ENCODE measurements at places on chromosomes 7 and 10.

DNA sequence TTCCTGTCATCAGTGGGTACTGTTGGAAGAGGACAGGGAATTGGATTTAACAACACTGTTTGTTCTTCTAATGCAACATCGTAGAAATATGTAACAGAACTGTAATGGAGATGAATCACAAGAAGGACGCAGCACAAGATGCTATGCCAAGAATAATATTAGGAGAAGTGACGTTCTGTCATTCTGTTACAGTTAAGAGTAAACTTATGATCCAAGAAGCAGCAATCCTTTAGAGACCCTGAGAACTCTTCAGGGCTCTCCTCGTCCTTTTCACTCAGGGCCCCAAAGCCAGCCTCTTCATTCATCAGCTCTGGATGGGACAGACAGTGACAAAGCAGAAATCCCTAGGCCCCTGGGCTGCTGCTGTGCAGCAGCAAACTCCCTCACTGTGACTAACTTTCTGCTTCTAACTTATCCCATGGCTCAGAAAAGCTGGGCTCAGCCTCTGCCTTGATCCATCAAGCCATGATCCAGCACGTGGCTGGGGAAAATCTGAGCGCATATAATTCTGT lies 8.7 kb upstream of the IL6 start:
- DNase-seq, result no peak

- DNase-seq, result no peak
Observed at GRCh38 chr7:98354052-98354451, 46.8 kb downstream of the BAIAP2L1 start.

DNA sequence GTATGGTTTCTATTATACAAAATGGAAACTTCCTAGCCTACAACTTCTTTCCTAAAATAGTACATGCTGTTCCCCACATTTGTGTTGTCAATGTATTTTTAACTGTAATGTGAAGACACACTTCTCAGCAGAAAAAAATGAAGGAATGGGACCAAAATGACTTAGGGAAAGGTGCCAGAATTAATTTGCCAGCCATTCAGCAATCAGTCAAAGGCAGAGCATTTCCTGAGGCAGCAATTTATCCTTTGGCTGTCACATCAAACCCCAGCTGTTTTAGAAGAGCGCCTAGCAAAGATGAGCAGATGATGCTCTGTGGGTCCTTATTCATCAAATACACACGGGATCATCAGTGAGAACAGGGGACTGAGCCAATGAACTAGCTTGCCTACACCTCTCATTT lies 592.5 kb downstream of the KCNMA1 start:
- no peak for DNase-seq

DNA sequence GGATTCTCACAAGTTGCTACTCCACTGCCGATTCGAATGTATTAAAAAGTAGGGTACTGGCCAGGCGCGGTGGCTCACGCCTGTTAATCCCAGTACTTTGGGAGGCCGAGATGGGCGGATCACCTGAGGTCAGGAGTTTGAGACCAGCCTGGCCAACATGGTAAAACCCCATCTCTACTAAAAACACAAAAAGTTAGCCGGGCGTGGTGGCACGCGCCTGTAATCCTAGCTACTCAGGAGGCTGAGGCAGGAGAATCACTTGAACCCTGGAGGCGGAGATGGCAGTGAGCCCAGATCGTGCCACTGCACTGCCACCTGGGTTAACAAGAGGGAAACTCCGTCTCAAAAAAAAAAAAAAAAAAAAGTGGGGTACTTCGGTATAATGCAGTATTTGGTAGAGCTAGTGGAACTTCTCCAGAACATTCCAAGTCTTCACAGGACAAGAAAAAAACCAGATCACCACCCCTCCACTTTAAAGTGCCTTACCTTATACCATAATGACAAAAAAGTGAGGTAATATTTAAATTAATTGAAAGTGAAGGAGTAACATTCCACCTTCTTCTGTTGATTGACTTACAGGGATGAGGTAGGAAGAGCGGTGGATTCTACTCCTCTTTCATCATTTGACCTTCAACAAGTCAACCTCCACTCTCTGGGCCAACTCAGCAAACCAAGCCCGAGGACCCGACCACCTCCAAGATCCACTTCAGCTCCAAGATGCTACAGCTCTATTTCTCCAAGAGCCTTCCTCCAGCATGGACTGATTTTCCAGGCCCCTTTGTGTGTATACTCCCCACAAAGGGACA lies 2.0 kb downstream of the BAZ1B start:
- DNase-seq, result no peak

GRCh38 chr7:28782362-28782761 lies 175.8 kb downstream of the TRIL start:
- DNase-seq, result no peak

- DNase-seq, result no peak
Observed at GRCh38 chr7:114657279-114657678, 242.7 kb downstream of the FOXP2 start.

DNA sequence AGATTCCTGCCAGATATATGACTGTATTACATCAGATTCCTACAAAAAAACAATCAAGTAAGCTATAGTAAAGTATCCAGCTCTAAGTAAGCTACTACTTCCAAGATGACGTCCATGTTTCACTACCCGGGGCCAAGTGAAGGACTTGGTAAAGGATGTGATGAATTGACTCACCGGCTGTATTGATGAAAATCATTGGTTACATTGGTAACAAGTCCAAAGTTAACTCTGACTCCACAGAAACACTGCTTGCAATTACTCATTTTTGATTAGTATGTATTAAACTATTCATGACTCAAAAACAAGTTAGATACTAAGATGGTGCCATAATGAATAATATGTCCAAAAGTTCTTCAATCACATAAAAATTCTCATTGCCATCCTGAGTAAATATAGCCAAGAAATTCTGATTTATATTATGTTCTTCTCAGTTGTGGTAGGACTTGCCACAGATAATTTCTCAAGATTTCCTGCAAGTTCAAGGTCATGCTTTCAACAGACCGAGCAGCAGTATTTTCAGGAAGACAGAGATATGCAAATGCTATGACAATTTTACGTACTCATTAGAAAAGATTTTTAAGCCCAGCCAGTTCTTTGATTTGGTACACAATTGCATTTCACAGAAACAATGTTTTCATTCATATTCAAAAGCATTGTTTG lies 12.6 kb upstream of the DNAJC1 start:
- no peak for DNase-seq

DNA sequence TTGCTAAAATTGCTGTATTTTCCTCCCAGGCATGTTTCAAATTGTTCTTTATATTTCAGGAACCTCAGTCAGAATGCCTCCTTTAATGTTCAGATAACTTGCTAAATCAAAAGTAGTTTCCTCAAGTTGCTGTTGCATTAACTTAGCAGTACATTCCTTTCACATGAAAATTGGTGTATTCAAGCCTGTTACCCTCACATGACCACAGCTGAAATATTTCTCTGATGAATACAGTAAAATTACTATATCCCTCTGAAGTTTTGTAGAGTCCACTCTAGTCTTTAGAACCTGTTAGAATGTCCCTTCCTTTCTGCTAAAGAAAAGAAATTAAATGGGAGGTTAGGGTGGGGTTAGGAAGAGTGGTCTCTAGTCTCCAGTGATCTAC lies 24.5 kb upstream of the C1GALT1 start:
- DNase-seq, result no peak

DNA sequence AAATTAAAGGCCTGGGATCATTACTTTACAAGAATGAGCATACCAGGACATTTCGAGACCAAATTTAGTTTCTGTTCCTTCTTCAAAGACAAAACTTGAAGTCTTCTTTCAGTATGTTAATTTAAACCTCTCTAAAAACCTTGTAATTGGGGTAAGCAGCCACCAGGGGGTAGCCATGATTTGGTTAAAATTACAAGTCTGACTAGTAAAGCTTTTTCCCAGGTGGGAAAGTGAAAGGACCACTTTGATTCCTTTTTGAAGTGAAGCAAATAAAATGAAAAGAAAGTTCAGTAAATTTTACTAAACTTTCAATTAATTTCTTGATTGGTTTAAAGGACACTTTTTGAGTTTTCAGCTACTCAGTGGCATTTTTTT lies 294.3 kb downstream of the BBS9 start:
- DNase-seq, result no peak

DNA sequence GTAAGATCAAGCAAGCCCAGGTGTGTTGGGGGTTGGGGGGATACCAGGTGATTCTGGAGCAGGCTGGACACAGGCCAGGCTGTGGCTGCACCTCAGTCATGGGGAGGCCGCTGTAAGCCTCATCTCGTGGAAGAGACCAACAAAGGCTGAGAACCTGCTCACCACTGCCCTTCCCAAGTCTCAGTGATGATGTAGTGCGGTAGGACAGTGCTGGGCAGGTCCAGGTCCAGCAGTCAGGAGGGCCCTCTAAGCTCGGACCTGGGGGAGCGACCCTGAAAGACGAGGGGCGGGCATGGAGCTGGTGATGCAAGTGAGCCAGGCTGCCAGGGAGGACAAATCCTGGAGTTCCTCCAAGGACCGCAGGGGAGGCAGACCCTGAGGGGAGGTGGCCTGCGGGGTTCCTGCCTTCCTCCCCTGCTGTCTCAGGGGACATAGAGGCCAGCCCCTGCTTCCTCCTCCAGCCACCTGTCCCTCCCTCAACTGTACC lies 3.3 kb upstream of the PWWP2B start:
- DNase-seq, result no peak

- DNase-seq, result no peak
Observed at GRCh38 chr10:102951316-102951715, 33.2 kb downstream of the CNNM2 start.

DNA sequence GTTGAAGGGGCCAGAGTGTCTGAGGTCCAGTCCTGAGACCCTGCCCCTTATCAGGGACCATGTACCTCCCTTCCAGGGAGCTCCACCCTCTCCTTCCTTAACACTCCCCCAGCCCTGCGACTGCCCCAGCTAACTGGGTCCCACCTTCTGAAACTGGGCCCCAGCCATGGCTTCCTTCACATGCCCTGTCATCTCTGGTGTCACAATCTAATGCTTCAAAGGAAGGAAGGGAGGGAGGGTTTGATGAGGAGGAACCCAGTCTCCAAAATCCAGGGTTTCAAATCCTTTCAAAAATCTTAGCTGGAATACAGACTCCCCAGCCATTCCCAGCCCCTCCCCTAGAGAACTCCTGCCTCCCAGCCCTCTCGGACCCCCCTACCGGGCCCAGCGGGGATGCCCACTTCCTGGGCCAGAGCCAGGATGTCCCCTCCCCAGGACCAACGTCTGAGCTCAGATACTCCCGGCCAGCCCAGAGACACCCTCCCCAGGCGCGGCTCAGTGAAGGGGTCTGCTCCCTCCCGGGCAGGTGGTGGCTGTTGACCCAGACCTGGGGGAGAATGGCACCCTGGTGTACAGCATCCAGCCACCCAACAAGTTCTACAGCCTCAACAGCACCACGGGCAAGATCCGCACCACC lies 18.0 kb downstream of the C10orf105 start:
- DNase-seq, result no peak

GRCh38 chr10:104258209-104258608 lies 3.5 kb downstream of the GSTO1 start:
- DNase-seq, result no peak

GRCh38 chr7:115984105-115984504 lies 46.5 kb downstream of the TFEC start:
- no peak for DNase-seq

DNA sequence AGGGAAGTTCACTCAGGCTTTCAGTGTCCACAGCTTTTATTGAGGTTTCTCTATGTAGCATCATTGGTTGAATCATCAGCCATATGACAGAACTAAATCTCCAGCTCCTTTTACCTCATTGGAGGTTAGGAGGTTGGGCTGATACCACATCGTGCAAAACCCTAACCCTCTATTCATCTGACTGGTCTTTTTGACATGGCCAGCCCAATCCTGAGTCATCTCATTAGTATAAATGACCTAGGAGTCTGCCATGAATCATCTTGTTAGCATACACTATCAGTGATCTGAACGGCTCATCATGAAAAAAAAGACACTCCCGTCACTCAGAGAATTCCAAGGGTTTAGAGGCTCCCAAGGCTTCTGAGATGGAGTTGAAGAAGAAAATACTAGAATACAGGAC lies 669.8 kb upstream of the POT1 start:
- no peak for DNase-seq

Measured in omental fat pad (tissue), 4 donors.